ENCODE measurements at places on chromosomes 6 and 20.

- no peak for DNase-seq
Observed at GRCh38 chr20:63359937-63360849, 956 bp downstream of the CHRNA4 start.

GRCh38 chr20:57899554-57899953 is 189.7 kb upstream of the PMEPA1 start:
- DNase-seq: peak; percentile 35

GRCh38 chr6:34182751-34183531 is 37.1 kb upstream of the GRM4 start:
- DNase-seq: no peak

GRCh38 chr6:31103136-31103535 is 9.2 kb downstream of the C6orf15 start:
- DNase-seq: no peak

- no peak for DNase-seq
Observed at GRCh38 chr6:73710948-73711347, 14.9 kb downstream of the CD109 start.

- no peak for DNase-seq
Observed at GRCh38 chr6:18400831-18401446, 13.8 kb downstream of the RNF144B start.

DNA sequence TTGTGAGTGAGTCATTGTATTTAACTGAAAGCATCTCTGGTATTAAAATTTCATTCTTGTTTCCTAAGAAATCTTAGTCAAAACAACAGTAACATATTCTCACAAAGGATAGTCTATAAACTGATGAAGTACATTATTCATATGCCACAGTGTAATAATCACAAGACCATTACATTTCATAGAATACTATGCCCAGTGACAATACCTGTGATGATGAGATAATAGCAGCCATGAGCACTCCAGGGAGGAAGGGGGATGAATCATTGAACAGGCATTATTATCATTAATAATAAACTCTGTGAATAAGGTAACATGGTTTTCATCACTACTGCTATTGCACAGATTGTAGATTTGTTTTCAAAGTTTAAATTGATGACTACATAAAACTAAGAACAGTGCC is 667.9 kb downstream of the EPM2A start:
- no peak for DNase-seq

DNA sequence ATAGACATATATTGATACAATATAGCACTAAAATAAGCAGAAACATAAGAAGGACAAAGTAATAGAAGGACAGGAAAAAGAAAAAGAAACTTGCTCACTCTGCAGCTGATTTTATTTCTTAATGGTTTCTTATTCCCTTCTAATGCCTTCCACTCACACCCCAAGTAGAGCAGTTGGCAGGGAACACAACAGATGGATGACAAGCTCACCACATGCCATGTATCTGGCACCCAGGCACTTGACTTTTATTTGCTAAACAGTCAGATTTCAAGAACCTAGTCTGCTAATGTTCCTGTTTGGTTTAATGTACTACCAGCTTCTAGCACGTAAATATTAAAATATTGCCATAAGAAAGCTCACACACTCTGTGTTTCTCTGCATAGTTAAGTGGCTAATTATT is 87.1 kb downstream of the COL19A1 start:
- DNase-seq: no peak

DNA sequence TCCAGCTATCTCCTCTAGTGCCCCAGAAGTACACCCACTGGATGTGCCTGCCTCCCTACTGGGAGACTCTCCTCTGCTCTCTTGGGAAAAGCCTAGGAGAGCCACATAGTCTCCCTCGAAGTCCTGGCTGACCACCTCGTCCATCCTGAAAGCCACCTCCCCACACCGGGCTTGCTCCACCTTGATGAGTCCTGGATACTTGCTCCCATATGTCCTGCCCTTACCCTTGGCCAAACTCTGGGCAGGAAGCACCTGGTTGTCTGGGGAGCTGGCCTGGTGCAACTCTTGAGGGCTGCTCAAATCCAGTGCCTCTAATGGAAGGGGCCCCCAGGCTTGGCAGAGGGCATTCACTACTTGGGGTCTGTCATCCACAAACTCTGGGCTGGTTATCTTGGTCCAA is 19.3 kb downstream of the KIAA1755 start:
- DNase-seq: no peak

GRCh38 chr6:41706876-41707564 is 28.4 kb downstream of the TFEB start:
- no peak for DNase-seq

DNA sequence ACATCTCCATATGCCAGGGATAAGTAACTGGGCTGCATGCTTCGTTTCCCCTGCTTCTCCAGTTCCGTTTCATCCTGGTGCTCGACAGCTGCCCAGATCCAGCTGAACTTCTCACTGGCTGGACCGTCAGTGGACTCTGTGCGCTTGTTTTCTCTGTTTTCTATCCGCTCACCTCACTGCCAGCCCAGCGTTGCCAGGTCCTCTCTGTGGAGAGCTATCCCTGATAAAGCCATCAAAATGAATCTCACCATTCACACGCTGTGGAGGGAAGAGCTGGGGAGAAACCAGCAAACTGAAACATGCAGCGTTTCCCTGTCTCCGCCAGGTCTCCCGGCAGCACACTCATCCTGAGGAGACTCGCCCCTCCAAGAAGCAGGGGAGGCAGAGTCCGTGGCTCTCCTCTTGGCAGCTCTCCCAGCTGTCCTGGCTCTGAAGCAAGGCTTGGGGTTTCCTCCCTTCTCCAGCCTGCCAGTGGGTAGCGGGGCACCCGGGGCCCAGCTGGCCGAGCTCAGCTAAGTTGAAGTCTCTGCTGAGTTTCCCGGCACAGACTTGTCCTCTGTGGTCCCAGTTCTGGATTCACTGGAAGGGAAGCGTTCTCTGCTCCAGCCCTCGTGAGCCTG is 160.9 kb downstream of the DTNBP1 start:
- DNase-seq: no peak

GRCh38 chr6:139080255-139080920 is 51.8 kb downstream of the ABRACL start:
- peak; percentile 59 for DNase-seq

DNA sequence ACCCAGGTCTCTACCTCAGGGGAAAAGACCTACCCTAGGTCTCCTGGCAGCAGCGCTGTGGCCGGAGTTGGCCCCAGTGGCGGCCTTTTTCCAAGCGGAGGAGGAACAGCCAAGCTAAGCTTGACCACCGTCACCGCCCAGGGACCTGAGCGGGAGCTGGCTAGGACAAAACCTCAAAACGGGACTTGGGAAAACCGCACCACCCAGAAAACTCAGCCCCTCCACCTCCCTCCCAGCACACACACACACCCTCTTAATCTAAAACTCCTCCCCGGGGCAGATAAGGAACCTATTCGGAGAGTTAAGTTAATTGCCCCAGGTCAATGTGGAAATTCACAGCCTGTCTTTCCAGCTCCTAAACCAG is 2.7 kb upstream of the TRERF1 start:
- DNase-seq: no peak

DNA sequence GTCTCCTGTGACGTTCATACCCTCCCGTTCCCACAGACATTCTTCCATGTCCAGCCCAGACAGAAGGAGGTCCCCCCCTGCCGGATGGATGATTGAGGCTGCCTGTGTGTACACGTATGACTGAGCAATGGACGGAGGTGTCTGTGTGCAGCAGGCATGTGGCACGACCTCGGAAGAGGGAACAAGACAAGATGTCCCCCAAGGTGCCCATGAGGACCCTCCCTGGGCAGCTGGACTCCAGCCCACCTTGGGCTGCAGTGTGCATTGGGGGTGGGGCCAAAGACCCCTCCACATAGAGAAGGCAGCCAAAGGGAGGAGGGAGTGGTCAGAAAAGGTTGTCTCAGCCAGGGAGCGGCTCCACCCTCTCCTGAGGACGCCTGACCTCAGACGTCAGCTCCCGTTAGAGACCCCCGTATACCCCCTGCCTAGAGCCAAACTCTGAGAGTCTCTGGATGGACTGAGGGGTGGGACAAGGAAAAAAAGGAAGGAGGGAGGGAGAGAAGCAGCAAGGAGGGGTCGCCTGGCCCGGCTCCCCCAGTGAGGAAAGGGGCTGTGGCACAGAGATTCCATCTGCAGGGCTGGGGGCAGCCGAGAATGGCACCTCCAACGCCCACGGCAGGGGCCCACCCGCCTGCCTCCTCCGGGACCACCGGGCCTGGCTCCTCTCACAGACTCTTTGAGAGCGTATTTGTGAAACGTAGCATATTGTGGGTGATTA is 92.9 kb upstream of the BHLHE23 start:
- DNase-seq: no peak

GRCh38 chr6:166908811-166909210 is 47.5 kb downstream of the RNASET2 start:
- no peak for DNase-seq

GRCh38 chr6:107624541-107624940 is 134.6 kb downstream of the SOBP start:
- DNase-seq: peak; percentile 27

DNA sequence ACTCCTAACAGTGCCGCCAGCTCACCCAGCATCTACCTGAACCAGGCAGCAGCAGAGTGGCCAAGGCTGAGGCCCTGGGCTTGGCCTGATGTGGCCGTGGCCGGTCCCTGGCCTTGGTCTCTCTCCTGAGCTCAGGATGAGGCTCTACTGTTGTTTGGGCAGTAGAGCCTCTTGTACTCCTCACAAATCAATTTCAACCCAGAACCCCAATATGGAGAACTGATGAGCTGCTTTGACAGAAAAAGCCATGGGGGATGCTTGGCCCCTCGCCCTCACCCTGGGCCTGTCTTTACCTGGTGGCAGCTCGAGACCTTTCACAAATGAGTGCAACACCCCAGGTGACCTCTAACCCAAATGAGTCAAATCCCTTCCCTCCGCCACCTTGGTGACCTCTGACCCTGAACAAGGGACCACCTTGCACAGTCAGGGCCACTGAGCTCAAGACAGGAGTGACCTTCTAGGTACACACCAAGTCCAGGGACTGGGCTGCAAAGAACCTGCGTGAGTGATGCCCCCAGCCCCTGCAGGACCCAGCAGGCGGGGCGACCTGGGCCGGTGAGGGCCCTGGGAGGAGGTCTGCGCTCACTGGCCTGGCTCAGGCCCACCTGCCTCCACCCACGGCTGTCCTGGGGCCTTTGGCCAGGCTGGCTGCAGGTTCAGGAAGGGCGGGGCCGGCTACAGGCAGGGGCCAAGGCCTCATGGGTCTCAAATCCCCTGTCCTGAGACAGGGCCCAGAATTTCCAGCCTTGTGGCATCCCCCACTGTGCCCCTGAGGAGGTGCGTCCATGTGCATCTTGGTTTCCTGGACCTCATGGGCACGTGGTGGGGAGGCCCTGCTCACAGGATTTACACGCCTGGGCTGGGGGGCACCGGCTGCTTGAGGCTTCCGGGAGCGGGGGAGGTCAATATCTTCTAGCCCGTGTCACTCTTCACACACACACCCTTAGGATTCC is 30.2 kb downstream of the PSMG4 start:
- DNase-seq: no peak

GRCh38 chr20:58634059-58634458 is 17.0 kb upstream of the STX16 start:
- no peak for DNase-seq

GRCh38 chr6:169827290-169827717 is 75.9 kb downstream of the ERMARD start:
- no peak for DNase-seq

DNA sequence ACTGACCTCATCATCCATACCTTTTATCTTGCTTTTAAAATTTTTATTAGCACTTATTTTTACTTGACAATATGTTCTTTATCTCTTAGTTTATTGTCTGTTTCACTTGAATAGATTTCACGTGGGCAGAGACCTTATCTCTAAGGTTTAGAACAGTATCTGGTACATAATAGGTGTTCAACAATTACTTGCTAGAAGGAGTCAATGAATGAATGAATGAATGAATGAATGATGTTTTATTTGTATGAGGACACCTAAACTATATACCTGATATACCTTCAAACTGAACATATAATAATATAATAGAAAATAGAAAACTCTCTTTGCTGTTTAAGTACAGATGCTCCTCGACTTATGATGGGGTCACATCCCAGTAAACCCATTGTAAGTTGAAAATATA is 412.6 kb downstream of the CDKAL1 start:
- no peak for DNase-seq

DNA sequence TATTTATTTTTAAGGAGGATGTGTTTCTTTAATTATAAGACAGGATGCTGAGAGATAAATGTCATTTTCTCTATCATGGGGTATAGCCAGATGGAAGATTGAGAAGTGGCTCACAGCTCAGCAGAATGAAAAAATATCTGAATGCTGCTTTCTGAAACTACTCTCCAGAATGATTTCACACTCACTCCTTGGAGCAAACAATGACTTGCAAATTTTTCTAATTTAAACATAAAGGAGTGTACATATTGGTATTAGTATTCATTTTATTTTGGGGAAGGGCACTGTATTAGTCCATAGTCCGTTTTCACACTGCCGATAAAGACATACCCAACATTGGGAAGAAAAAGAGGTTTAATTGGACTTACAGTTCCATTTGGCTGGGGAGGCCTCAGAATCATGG is 52.4 kb upstream of the TRIM26 start:
- no peak for DNase-seq

- no peak for DNase-seq
Observed at GRCh38 chr6:101482606-101483005, 89.1 kb downstream of the GRIK2 start.

DNA sequence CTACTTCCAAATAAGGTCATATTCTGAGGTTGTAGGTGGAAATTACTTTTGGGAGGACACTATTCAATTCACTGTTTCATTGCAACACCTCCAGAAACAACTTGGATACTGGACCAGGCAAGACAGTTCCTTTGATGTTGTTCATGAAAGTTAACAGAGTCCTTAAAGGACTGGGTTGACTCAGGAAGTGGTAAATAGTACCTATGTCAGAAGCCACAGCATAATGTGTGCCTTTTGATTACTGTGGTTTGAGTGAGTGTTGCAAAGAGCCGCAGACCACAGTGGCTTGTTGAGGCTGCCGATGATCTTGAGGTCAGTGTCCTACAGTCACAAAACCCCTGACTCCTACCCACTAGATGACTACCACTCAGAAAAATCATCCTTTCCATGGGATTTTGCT is 10.9 kb downstream of the IL20RA start:
- no peak for DNase-seq

GRCh38 chr6:104022126-104022525 is 837.6 kb downstream of the HACE1 start:
- no peak for DNase-seq

DNA sequence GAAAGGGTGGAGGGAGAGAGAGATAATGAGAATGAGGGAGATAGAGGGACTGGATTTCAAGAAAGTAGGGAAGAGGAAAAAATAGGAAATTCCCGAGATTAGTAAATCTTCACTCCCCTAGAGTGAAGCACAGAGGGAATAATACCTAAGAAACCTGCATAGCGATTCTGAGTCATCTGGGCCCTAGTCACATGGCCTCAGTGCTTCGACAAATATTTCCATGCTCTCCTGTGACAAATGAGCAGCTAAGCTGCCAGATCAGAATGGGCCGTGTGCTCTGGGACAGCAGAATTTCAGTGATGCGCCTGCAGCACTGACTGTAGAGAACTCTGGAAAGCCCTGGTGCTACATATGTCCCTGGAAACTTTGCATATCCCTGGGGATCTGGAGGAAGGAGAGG is 48.6 kb upstream of the GRIK2 start:
- DNase-seq: no peak

- DNase-seq: no peak
Observed at GRCh38 chr6:36928547-36928918, 26.0 kb upstream of the PI16 start.

Measured in PC-9 (cell line).